ENCODE measurements at places on chromosomes 12 and 14.

DNA sequence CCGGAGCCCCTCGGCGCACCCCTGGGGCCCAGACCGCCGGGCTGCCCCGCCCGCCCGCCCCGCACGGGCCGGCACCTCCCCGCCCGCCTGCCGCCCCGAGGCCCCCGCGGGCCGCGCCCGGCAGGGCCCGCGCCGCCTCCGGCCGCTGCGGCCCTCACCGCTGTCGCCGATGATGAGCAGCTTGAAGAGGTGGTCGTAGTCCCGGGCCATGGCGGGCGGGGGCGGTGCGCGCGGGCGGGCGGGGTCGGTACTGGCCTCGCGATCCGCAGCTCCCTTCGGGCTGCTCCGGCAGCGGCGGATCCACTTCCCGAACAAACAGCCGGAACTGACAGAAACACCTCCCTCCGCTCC, at the start of gene RAB35:
RAB35 (minus strand) TSS at position 313 of the 351 bp plus-strand sequence; CDS start at position 210, 103 bp downstream.
- DNase-seq: no peak

GRCh38 chr14:95200404-95200803, 43.1 kb upstream of the DICER1 start:
- DNase-seq: no peak

- no peak for DNase-seq
Observed at GRCh38 chr14:104580961-104581360, 1.4 kb downstream of the C14orf180 start.

DNA sequence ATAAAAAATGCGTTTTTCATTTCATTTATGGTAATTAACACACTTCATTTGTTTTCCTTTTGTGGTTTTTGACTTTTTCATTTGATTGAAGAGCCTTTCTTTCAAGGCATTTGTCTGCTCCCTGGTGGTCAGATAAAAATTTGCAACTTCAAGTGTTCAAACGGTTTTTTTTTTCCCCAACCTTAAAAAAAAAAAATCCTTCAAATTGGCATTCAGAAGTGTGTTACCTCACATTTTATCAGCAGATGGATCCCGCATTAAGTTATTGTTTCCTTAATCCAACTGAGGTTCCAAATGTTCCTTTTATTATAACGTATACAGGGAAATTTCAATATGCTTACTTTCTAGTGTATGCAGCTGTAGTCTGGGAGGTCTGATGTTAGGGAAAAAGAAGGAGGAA, 47.2 kb downstream of the MYF5 start:
- no peak for DNase-seq

- no peak for DNase-seq
Observed at GRCh38 chr14:25090256-25090655, 40.3 kb upstream of the STXBP6 start.

GRCh38 chr12:58186914-58187313, 245.5 kb downstream of the ATP23 start:
- no peak for DNase-seq

DNA sequence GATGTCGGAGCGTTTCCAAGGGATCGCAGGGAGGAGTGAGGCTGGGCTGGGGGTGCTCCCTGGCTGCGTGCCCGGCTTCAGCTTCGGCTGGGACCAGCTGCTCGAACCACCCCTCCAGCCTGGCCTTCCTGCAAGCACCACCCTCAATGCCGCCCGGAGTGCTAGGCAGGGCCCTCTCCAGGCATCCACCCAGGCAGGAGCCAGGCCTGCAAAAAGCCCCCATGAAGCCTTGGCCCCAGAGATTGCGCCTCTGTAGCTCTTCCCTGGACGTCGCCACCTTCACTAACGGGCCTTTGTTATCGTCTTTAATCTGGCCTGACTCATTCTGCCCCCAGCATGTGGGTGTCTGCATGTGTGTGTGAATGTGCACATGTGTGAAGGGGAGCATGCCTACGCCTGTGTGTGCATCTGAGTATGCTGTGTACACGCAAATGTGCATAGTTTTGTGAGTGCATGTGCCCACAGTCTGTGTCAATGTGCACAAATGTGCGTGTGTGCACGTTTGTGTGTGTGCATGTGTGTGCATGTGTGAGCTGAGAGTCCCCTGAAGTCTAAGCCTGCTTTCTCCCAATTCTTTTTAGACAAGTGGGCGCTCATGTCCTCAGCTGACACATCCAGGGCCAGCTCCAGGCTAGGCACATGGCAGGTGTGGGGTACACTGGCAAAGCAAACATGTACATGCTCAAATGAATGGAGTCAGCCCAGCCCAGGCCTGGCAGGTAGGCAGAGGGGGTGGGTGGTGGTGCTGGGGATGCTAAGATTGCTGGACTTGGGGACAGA, 195.4 kb upstream of the C14orf180 start:
- DNase-seq: no peak

DNA sequence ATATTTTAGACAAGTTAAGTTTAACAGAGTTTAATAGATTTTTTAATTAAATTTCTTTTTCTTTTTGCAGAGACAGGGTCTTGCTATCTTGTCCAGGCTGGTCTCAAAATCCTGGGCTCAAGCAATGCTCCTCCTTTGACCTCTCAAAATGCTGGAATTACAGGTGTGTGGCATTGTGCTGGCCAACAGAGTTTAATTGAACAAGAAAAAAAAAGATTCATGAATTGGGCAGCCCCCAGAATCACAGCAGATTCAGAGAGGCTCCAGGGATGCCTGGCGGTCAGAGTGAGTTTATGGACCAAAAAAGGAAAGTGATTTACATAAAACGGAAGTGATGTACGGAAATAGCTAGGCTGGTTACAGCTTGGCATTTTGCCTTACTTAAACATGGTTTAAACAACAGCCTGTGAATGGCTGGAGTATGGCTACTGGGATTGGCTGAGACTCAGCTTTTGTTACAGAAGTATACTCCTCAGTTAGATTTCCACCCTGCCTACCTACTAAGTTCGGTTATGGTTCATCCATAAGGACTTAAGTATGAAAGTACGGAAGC, 14.5 kb upstream of the TESPA1 start:
- DNase-seq: peak; percentile 18

DNA sequence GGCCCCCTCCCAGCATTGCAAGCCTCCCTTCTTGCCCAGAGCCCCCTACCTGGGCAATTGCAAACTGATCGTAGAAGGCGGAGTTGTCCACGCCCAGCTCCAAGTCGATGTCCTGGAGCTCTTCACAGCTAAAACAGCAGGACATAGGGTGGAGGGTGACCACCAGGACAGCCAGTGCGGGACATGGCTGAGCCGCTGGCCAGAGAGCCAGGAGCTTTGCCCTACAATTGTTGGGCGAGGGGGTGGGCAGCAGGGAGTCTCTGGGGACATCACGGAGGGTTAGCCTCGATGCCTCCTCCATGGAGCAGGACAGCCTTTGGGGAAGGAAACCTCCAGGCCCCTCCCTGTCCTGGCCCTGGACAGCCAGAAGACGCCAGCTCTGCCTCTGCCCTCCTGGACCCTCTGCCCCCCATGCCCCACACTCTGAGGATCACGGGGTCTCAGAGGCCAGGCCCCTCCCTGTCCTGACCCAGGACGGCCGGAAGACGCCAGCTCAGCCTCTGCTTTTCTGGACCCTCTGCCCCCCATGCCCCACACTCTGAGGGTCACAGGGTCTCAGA, 9.4 kb downstream of the TMEM179 start:
- no peak for DNase-seq

DNA sequence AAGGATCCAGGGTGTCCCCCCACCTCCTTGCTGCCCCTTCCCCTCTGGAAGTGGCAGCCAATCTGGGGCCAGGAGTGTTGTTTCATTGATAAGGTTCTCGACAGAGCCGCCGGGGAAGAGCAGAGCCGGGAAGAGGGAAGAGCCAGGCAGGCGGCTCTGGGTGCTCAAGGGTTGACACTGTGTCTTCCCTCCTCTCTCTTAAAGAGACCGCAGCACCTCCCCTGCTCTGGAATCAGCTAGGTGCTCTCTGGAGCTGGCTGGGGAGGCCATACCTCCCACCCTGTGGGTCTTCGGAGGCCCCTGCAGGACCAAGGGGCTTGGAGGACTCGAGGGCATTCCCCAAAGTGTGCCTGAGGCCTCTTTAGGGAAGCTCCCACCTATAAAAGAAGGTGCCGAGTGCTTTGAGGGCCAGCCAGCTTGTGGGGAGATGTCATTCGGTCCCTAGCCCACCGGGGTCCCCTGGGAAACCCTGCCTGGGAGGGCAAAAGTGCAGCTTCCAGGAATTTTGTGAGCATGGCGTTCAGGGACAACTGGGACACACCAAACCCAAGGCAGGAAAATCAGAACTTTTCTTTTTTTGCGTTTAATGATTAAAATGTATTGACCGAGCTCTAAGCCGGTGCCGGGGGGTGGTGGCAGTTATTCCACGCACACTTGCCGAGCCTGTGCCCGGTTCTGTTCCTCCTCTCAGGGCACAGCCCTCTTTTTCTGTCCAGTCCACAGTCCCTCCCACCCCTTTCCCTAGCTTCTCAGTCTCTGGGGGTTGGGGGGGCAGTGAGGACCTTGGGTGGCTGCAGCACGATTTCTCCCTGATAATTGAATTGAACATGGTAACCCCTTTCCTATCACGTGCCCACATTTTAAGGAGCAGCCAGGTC, 3.0 kb downstream of the SETD1B start:
- no peak for DNase-seq

DNA sequence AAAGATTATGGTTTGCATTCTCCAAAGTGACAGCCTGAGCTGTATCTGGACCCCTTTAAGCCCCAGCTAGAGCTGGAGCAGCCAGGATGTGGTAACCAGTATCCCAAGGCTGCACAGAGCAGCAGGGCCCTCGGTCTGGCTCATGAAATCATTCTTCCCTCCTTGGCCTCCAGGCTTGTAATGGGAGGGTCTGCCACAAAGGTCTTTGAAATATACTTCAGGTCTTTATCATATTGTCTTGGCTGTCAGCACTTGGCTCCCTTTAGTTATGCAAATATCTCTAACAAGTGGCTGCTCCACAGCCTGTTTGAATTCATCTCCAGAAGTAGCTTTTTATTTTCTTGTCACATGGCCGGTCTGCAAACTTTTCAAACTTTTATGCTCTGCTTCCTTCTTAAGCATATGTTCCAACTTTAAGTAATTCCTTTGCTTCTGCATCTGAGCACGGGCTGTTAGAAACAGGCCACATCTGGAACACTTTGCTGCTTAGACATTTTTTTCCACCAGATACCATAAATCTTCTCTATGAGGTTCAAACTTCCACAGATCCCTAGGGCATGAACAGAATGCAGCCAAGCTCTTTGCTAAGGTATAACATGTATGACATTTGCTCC, 663.4 kb upstream of the MIS18BP1 start:
- no peak for DNase-seq

- DNase-seq: no peak
Observed at GRCh38 chr12:112370199-112370598, 12.0 kb downstream of the HECTD4 start.

- no peak for DNase-seq
Observed at GRCh38 chr14:37170993-37171392, 1.4 kb downstream of the SLC25A21 start.

DNA sequence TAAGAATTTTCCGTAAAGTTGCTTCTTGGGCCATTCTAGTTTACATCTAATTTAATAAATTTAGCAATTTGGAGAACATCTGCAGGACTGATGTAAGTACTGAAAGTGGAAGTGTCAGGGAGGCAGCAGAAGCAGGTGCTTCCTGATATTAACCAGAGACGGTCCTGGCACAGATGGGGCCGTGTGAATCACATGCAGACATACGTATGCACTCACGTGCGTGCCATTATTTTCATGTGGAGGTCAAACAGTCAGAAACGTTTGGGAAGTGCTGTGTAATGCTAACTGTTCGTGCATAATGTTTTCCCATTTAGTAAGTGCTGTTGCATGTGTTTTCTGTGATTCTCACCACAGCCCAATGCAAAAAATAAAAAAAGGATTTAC, 87.8 kb upstream of the DYNC1H1 start:
- peak; percentile 88 for DNase-seq

- no peak for DNase-seq
Observed at GRCh38 chr12:27394676-27395075, 51.9 kb upstream of the SMCO2 start.

DNA sequence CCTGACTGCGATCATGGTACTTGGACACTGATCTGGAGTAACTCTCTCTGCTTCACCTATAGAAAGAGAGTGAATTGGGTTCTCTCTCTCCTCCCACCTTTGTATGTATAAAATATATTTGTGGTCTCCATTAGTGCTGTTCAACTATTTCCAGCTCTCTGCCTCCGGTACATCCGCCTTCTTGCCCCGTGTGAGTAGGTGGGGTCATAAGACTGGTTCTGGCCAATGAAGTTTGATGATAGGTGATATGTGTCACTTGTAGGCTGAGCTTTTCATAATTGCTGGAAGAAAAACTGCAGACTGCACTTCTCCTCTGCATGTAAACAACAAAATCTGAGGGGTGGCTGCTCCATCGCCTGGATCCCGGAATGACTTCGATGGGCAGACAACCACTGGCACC, 210.4 kb downstream of the EXOC5 start:
- DNase-seq: no peak

DNA sequence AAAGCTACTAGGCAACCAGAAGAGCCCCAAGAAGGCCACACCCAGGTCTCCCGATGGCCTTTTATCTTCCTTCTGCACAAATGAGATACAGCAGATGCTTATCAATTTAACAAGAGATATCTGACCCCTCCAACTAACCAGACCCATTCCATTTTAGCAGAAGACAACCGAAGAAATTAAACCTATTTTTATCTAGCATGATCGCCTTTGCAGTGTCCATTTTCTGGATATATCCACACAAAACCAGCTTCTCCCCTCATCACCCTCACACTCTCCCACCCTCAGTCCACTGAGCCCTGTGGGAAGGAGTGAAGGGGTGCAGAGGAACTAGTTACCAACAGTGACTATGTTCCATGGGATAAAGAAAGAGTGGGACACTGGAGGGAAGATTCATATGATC, 20.9 kb upstream of the DHRS4 start:
- DNase-seq: no peak

- DNase-seq: no peak
Observed at GRCh38 chr12:68831751-68832503, 23.9 kb downstream of the MDM2 start.

DNA sequence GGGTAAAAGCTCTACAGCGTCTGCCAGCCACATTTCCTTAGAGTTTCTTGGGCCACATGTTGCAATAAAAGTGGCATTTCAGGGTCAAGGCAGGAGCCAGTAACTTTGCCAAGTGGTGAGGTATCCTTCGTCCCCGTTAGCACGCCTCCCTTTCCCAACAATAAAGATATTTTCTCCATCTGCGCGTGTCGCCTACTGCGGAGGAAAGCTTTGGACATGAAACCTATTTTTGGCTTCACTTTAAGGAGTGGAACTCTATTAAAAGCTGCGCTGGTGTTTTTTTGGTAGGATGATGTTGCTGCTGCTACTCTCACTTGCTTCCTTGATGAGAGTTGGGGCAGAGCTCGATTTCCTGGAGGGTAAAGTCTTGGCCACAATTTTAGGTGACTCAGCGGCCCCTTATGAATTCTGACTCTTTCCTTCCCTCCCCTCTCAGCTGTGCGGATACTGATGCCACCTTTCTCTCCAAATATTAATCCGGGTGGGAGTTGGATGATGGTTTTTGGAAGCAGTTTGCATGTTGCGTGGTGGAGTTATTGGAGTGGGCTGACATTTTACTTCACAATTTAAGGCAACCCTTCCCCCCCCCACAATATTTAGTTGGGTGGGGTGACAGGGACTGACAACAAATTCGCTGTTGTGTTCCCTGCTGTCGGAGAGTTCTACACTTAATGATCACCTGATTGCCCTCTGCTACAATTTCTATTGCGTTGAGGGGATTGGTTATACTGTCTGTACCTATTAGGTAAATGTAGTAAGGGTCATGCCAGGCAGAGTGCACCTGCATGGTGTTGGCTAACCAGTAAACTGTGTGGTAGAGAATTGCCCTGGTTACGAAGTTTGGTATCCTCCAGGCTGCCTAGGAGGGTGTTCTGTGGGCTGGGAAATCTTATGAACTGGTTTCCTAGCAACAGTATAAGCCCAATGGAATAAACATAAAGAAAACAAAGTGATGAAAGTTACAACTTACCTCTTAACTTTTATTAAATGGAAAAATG, 1.1 kb downstream of the CCDC91 start:
- DNase-seq: no peak

GRCh38 chr12:121334513-121335343, 17.5 kb downstream of the ANAPC5 start:
- peak; percentile 65 for DNase-seq
